CD4-positive, alpha-beta T cell treated with Interleukin-6 at 100 ng/mL for 8 hours (primary cell): ENCODE measurements at places on chromosomes 7 and 10.

- peak; percentile 20 for DNase-seq
Measured at GRCh38 chr7:45028138-45028919, 28.3 kb downstream of the CCM2 start.

DNA sequence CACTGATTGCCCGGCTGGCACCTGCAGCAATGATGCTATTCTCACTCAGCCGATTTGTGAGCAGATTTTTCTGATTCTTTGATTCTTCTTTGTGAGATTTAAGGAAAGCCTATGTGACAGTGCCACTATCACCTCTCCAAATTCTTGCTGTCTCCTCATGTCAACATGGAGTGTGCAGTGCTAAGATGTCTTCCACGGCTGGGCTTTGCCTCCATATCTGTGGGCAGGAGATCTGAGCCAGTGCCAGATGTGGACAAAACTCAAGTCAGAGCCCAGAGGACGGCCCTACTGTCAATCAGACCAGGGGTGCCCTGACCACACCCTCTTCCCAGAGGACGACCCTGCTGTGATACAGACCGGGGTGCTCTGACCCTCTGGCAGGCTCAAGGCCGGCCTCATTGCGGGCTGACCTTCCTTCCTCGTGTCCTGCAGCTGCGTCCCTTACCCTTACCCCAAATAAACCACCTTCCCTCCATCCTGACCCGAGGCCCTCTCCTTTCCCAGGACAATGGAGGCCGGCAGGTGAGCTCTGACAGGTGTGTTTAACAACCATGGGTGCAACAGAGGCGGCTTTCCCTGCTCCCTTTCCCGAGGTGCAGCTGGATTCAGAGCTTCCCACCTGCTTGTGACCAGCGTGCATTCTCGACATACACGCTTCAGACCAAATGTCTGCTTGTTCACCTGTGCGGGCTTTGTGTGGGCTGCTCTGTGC lies 221.4 kb downstream of the ADARB2 start:
- DNase-seq = no peak

- DNase-seq = no peak
Measured at GRCh38 chr10:102113261-102113955, 6.8 kb downstream of the LDB1 start.

- no peak for DNase-seq
Measured at GRCh38 chr7:130290745-130291144, 2.2 kb upstream of the CPA4 start.

- DNase-seq = peak; percentile 67
Measured at GRCh38 chr7:50352282-50352681, 47.8 kb downstream of the IKZF1 start.

DNA sequence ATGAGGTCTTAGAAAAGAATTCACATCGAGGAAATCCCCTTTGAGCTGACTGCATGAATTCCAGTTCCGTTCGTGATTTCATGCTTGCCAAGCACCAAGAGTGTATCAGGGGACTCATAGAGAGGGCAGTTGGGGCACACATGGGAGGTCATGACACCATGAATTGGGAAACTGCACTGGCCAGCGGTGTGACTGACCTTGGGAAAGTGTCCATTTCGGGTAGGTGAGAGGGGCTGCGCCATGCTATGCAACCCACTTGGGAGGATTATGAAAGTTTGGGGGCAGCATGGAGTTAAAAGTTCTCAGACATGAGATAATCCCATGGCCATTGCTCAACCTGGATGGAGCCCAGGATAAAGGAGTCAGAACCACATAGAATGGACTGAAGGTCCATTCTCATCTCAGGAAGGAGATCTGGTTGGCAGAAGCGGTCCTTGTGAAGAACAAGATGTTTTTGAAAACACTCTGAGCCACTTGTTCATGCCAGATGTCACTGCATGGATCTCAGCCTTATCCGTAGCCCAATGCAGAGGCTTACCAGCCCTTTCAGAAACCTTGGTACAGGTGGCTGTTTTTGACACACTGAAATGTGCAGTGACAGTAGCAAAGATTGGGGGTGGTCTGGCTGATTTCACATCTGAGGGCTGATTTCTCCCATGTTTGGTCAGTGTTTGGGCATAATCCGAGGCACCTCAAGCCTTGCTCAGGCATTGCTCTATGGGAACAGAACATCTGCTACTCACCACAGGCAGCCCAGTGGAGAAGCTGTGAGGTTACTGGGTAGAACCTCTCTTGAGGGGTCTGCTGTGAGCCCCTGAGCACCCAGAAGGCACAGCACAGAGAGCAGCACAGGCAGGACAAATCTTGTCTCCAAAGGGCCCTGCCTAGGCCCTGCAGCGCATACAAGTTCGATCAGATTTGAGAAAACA lies 252.3 kb downstream of the CXCL12 start:
- no peak for DNase-seq

DNA sequence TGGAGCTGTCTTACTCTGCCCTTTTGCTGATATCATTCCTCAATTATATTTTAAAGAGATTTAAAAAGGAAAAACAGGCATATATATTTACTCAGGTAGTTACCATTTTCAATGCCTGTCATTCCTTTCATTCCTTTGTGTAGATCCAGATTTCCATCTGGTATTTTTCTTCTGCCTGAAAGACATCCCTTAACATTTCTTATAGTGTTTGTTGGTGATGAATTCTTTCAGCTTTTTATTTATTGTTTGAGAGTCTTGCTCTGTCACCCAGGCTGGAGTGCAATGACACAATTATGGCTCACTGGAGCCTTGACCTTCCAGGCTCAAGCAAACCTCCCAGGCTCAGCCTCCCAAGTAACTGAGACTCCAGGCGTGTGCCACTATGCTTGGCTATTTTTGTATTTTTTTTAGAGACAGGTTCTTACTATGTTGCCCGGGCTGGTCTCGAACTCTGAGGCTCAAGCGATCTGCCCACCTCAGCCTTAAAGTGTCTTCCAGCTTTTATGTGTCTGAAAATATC lies 5.6 kb upstream of the POM121 start:
- no peak for DNase-seq

DNA sequence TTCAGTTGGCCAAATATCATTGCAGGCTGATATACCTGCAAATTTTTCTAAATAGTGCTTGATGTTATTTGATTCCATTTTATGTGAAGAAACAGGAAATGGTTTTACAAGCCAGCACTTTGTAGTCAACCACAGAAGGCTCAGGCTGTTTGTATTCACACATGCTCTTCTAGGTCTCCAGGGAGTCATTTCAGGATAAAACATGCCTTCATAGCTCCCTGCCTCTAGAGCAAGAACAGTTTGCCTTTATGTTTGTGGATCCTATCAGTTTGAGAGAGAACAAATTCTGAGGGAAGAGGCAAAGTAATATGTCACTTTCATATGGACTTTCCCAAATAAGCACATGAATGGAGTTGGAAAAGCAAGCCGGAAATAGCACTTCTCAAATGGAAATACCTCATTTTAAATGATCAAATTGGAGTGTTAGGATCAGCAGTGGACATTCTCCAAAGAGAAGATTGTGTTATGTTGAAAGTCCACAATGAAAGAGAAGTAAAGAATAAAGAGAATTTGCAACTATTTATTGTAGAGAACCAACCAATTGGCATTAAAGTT lies 277.6 kb downstream of the KCND2 start:
- DNase-seq = no peak

DNA sequence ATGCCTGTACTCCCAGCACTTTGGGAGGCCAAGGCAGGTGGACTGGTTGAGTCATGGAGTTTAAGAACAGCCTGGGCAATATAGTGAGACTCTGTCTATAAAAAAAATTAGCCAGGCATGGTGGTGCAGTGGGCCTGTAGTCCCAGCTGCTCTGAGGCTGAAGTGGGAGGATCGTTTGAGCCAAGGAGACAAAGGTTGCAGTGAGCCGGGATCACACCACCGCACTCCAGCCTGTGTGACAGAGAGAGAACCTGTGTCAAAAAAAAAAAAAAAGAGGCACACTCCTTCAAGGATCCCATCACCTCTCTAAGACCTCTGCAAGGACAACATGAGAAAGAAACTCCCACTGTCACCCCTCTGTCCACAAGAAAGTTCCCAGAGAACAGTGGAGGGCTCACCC lies 4.4 kb downstream of the NAT16 start:
- DNase-seq = no peak

- DNase-seq = peak; percentile 11
Measured at GRCh38 chr10:6563075-6563474, 17.0 kb downstream of the PRKCQ start.

DNA sequence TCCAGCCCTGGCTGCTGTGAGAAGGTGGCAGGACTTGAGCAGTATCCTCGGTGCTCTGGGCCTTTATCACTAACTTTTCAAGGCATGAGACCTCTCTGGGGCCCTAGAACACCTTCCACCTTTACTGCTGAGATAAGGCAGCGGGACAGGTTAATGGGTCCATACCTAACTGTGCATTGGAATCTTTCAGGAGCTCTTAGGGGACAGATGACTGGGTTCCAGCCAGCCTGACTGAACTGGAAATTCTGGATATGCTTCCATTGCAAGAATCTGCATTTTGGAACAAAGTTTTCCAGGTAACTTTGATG lies 73.0 kb downstream of the ATXN7L1 start:
- no peak for DNase-seq

GRCh38 chr7:100132126-100132525 lies 5.4 kb downstream of the MBLAC1 start:
- no peak for DNase-seq

- DNase-seq = no peak
Measured at GRCh38 chr7:15370441-15370840, 191.4 kb downstream of the AGMO start.

- DNase-seq = no peak
Measured at GRCh38 chr7:82410461-82410860, 33.1 kb downstream of the CACNA2D1 start.

DNA sequence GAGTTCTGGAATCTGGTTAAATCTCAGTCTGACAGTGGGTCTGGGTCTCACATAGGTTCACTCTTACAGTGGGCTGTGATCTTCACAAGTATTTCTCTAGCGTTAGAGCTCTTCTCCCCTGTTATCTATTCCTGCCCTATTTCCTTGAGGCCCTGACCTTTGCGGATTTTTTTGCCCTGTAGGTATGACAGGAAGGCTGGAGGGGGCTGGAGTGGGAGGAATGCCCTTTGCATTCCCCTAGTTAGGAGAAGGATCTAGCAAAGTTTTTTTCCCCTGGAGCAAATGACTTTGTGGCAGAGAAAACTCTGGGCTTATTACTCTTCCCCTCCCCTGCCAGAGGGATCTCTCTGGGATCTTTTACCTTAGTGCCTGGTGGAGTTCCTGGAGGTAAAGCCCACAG lies 49.2 kb downstream of the GALNT11 start:
- no peak for DNase-seq

- no peak for DNase-seq
Measured at GRCh38 chr7:120400806-120401455, 128.0 kb downstream of the KCND2 start.

GRCh38 chr7:148695953-148696352 lies 2.8 kb upstream of the CUL1 start:
- no peak for DNase-seq

DNA sequence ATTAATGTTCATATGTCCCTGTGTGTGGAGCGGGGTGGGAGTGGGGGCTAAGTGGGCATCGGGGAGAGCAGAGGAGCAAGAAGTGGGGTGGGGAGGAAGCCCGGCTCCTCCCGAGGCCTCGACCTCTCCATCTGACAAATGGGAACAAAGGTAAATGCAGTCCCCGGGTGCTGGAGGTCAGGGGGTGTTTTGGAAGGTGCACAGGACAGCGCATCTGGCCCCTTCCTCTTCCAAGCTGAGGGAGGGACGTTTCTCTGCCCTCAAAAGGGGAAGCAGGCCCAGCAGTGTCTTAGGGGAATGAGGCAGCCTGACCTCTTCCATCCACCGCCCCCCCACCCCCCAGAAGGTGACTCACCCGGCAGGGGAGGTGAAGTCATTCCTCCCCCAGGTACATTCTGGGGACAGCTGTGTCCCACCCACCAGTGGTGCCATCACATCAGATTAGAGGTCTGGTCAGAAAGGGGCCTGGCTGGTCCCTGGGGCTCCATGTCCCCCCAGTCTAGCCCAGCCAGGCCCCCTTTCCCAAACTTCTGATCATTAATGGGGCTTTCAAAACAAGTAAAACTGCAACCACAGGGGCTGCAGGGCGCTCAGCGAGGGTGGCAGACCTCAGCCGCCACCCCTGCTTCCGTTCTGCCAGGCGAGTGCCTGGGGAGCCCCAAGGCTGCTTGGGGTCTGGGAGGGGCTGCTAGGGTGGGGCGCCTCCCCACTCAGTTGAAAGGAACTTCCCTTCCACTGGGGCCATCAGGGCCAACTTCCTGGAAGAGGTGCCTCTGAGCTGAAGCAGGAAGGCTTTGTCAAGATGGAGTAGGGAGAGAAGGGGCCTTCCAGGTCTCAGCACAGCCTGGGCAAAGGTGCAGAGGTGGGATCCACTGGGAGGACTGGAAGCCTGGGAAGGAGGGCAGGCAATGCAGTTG lies 10.8 kb downstream of the LFNG start:
- peak; percentile 86 for DNase-seq

DNA sequence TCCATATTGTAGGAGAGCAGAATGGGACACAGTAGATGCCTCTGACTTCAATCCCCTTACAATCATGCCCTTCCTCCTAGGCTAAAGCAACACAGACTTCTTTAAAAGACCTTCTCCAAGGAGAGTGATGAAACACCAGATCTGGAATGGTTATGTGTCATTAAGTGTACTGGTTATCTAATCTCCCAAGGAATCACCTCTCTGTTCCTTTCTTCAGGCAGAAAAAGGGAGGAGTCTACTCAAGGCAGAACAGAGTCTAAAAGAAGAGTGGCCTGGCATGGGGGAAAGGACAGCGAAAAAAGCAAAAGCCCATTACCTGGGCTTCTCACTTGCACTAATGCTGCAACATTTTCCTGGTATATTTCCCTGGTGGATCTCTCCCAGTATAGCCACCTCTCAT lies 2.9 kb downstream of the ELMO1 start:
- no peak for DNase-seq

DNA sequence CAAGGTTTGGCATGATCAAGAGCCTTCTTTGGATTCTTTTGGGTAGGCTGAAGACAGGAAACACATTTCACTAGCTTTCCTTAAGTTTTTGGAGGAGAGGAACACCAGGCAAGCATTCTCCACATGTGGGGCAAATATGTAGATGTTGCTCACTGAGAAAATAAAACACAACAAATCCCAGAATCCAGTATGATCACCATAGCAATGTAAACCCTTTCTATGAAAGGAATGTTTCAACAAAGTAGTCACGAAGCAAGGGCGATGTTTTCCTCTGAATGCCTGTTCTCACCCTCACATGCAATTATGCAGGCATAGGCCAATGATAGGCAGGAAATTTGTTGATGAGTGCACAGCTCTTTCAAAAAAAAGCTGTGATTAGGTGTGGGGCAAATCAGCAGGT lies 20.5 kb upstream of the CEP41 start:
- no peak for DNase-seq

- DNase-seq = no peak
Measured at GRCh38 chr7:103143868-103144267, 5.0 kb downstream of the NAPEPLD start.
